Left renal pelvis (tissue), 4 donors: ENCODE measurements at places on chromosomes 7 and 10. TPM values are rescaled to one million over a fixed set of nuclear protein-coding genes. Genes with fewer than 3 reads are reported as not detected.

Gene FRMD4A
- 59.5 TPM for polyA plus RNA-seq

Gene BTBD16
- polyA plus RNA-seq = 0.74 TPM

Gene AGMO
- polyA plus RNA-seq = 0.81 TPM

Gene GIMAP8
- polyA plus RNA-seq = 9.5 TPM

Gene PAPOLB
- polyA plus RNA-seq = 0.10 TPM

Gene PLEKHS1
- polyA plus RNA-seq = 0.21 TPM

Gene PRR15
- 8.1 TPM for polyA plus RNA-seq

Gene FRMPD2
- polyA plus RNA-seq = 0.60 TPM

DNA sequence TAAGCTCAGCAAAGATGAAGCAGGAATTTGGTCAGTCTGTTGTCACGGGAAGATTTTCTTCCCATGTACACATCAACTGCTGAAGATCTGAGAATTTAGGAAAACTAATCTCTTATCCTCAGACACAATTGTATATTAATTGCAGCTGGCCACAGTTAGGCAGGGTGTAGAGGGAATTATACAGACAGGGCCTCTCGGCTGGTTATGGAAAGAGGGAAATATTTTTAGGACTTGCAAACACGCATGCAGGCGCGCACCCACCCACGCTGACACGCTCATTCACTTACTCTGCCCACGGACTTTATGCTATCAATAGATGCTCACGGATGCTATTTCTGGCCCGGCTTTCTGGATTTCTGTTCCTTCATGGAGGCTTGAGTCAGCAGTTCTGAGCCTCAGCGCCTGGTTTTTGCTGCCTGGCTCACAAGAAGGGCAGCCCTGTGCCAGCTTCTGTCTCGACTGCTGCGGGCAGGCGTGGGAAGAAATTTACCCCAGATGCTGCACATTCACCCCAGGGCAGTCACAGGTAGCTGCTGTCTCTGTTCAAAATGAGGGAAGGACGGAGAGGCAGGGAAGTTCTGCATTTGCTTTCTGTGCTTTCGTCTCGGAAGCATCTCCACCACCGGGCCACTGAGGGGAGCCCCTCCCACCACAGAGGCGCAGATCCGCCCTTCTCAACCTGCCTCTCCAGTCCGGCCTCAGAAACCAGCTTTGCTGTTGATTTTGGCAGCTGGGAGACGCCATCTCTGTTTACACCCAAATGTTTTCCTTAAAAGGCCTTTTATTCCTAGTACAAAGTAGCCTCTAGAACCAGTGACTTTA is 116.3 kb upstream of the BTBD16 start:
- DNase-seq = no peak

GRCh38 chr7:15856311-15856710 is 169.8 kb upstream of the MEOX2 start:
- no peak for DNase-seq

DNA sequence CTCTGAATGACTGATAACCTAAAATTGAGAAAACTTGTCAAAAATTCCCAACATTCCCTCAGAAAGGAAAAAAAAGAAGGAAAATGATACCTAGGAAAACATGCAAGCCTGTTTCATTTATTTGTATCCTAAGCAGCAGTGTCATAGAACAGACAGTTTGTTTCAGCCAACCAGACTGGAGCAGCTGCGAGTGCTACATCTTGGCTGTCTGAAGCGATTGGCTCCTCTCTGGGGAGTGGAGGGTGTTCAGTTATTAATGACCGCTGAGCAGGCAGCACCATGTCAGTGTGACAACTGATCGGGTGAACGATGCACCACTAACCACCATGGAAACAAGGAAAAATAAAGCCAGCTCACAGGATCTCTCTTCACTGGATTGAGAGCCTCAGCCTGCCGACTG is at the start of gene LRRN3:
LRRN3 (plus strand) TSS at position 282 of the 400 bp plus-strand sequence. CDS start 31,646 bp downstream, outside the sequence.
- no peak for DNase-seq

- peak; percentile 48 for DNase-seq
Observed at GRCh38 chr10:23344241-23344841, at the start of gene C10orf67. TSS of gene C10orf67 (minus strand) at chr10:23344797. CDS start at chr10:23344774, 23 bp downstream.

- DNase-seq = no peak
Observed at GRCh38 chr7:12701433-12701832, 14.0 kb downstream of the ARL4A start.

- no peak for DNase-seq
Observed at GRCh38 chr7:18356191-18356645, 139.3 kb upstream of the HDAC9 start.

- no peak for DNase-seq
Observed at GRCh38 chr10:124183617-124184016, 90.2 kb upstream of the CHST15 start.

- no peak for DNase-seq
Observed at GRCh38 chr10:91520661-91521060, 110.5 kb downstream of the HECTD2 start.

DNA sequence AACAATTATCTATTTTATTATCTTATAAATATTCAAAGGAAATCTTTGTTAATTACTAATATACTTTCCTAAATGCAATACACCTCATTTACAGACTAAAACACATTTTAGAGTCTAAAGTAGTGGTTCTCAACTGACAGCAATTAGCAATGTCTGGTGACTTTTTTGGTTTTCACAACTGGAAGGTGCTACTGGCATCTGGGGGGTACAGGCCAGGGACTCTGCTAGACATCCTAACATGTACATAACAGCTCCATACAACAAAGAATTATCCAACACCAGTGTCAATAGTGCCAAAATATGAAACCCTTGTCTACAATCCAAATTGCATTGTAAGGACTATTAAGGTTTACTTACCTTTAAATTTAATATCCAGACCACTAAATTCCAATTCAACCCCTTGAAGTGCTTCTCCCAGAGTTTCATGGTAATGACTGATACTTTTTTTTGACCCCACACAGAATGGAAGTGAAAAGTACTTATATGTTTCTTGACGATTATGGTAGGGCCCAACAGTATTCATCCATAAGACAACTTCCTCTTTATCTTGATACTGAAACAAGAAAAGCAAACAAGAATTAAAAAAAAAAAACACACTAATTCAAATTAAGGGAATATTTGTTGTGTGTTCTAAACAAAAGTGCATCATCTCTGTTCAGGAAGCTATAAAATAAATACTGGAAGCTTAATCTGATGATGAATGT is 10.4 kb downstream of the TM9SF3 start:
- DNase-seq = no peak

GRCh38 chr10:98107644-98108430 is 26.6 kb upstream of the R3HCC1L start:
- DNase-seq = no peak

DNA sequence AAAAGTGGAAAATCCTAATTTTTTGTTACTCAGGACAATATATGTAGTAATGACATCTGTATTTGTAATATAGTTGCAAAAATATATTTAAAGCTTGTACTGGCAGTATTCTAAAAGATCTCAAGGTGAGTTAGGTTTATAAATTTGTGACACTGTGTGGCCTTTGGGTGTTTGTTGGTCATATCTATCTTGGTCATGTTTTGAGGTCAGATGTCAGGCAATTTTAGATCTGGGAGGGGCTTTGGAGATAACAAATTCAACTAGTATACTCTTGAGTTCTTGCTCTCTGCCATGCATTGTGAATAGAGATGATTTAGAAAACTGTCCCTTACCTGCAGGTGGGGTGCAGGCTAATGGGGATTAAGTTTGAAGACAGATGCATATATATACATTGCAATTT is 3.1 kb downstream of the TBC1D12 start:
- DNase-seq = no peak

GRCh38 chr10:124224331-124225028 is 131.1 kb upstream of the CHST15 start:
- no peak for DNase-seq

DNA sequence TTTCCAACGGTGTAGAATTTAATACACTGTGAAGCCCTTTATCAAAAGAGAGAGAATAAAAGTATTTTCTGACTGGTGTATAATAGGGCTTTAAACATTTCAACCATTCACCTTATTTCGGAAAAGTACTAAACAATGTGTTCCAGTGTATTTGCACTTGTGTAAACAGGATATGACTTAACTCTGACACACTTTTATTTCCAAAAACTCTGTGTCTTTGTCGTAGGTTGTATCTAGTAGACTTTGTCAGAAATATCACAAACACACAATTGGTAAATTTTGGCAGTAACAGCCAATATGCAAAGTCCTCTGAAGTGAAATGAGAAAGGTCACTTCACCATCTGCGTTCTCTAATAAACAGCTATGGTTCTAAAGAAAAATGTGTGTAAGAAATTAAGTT is 10.3 kb upstream of the TSPAN13 start:
- DNase-seq = no peak

- no peak for DNase-seq
Observed at GRCh38 chr10:58544135-58544534, 31.5 kb downstream of the BICC1 start.

DNA sequence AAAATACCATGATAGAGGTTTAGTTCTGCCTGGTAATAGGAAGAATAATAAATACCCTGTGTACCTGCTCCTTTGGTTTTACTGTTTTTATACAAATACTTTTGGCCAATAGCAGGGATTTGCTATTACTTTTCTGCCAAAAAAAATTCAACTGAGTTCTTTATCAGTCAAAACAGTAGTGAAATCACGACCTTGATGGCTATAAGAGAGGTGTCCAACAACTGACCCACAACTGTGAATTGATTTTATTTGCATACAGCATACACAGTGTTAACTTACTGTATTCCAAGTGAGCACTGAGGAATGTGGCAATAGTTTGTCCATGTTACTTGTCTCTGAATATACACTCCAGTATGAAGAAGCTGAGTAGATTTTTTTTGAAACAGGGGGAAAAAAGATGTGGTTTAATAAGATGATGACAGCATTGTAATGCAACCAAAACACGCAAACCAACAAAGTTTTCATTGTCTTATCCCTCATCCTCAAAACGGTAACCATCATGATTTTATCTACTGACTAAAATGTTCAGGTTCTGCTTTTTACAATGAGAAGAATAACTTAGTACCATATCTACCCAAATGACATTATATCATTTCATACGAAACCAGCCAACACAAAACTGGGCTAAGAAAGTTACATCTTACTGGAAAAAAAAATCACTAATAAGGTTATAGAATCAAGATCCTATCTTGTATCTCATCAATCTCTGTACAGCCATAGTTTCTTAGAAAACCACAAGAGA is 63.3 kb downstream of the GSAP start:
- no peak for DNase-seq
